HAP-1 (cell line): ENCODE measurements at places on chromosomes 1 and 21.
A peak's percentile ranks its signal among the peaks of the same experiment; 100 is the strongest.

DNA sequence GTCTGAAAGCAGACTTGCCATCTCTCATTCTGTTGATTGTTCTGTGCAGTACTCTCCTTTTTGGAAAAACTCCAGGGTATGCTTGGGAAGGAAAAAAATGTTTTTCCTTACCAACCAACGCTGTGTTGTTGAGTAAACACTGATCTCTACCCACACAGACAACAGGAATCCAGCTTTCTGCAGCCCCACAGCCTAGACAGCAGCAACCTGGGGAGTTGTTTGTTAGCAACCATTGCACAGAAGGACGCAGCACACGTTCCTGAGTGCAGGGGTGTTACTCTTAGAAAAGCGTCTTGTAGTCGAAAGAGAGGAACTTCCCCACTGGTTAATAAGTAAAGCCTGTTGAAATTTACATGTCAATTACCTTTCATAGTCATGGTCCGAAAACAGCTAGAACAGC is 56.6 kb downstream of the SMYD2 start:
- peak; percentile 25 for DNase-seq

DNA sequence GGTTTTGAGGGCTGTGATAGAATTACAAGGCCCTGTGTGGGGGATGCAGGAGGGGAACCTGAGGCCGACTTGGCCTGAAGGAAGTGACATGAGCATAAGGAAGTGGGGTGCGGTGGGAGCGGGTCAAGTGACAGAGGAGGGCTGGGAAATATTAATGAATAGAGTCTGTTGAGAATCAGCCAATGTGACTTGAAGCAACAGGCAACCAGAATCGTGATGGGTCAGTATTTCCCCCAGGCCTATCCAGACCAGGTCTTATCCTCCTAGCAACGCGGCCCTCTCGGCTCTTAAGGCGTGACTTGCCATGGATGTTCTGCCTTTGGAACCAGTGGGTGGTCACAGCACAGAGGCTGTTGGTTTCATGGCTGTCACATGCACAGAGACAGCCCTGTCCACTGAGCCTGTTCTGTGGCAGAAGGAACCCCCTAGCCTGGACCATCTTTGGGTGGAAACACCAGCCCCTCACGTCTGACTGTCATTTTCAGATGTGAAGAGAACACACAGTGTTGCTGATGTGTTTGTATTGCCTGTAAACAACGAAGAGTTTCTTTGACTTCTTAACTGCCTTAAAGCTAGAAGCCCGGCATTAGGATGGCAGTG is 468.8 kb downstream of the CAMTA1 start:
- no peak for DNase-seq

DNA sequence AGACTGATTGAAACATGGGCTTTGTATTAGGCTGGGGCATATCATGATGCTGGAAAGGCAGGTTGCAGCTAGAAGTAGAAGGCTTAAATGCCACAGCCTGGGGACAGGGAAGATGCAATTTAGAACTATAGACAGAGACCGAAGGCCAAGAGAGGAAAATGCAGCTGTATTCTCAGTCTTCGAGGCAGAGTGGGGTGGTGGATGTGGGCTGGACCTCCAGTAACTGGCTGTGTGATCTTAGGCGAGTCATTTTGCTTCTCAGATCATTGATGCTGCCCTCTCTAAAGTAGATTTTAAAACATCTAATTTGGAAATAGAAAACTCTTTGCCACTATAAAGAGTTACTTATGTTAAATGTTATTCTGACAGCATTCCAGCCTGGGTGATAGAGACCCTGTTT is 17.7 kb upstream of the SH2D2A start:
- DNase-seq, result no peak

GRCh38 chr1:239243006-239243405 is 143.4 kb upstream of the CHRM3 start:
- no peak for DNase-seq

- DNase-seq, result no peak
Measured at GRCh38 chr1:210857705-210858104, 276.2 kb downstream of the KCNH1 start.

DNA sequence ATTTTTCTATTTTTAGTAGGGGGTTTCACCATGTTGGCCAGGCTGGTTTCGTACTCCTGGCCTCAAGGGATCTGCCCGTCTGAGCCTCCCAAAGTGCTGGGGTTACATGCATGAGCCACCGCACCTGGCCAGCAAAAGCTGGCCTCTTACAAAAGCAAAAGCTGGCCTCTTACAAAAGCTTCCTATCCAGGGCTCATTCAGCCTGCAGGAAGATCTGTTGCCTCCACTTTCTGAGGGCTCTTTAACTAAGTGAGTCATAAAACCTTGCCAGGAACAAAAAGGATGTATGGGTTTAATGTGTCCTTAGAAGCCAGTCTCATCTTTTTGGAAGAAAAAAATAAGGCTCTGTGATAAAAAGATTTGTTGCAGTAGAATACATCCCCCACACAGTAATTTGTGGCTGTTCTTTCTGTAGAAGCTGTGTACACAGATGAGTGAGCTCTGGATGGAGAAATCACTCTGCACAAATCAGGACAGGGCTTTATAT is 15.0 kb downstream of the HTR1D start:
- no peak for DNase-seq

DNA sequence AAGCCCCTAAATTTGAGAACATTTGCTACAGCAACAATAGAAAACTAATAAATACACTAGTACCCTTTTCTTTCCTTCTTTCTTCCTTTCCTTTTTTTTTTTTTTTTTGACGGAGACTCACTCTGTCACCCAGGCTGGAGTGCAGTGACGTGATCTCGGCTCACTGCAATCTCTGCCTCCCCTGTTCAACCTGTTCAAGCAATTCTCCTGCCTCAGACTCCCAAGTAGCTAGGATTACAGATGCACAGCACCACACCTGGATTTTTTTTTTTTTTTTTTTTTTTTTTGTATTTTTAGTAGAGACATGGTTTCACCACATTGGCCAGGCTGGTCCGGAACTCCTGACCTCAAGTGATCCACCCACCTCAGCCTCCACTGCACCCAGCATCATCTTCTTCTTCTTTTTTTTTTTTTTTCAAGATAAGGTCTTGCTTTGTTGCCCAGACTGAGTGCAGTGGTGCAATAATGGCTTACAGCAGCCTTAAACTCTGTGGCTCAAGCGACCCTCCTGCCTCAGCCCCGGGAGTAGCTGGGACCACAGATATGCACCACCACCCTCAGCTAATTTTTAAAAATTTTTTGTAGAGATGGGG is 19.6 kb upstream of the CBR3 start:
- DNase-seq, result no peak

- no peak for DNase-seq
Measured at GRCh38 chr1:147243841-147244240, 1.4 kb downstream of the CHD1L start.

GRCh38 chr21:33317145-33317544 is 7.6 kb upstream of the IFNAR1 start:
- DNase-seq, result no peak

DNA sequence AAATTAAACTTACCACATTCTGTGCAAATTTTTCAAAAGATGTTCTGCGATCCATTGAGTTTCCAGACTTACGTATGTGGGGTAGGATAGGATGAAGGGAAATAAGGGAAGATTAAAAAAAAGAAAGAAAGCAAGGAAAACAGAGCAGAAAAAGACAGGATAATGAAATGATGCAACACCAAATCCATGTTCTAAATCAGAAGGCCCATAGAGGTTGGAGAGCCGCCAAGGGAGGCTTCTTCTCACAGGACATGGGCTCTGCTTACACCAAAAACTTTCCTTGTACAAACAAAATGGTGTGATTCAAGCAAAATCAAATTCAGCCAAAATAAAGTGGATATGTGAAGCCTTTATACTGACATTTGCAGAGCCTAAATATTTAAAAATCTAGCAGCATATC is 189.5 kb upstream of the GREM2 start:
- no peak for DNase-seq

DNA sequence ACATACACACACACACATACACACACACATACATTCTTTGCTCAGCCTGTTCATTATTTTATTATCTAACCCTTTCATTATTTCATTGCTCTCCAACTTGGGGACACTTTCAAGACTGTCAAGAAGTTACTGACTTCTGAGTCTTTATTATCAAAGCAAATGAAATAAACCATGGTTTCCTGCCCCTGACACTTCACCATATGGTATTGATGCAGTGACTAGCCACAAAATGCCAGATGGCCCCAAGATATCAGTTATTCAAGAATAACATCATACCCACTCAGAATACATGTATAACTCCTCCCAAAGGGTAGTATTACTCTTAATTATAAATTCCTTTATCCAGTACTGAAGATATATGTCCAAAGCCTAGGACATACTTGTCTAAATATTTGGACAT is 197.3 kb downstream of the MRPL39 start:
- no peak for DNase-seq

- no peak for DNase-seq
Measured at GRCh38 chr1:165742194-165742593, 26.5 kb downstream of the TMCO1 start.

DNA sequence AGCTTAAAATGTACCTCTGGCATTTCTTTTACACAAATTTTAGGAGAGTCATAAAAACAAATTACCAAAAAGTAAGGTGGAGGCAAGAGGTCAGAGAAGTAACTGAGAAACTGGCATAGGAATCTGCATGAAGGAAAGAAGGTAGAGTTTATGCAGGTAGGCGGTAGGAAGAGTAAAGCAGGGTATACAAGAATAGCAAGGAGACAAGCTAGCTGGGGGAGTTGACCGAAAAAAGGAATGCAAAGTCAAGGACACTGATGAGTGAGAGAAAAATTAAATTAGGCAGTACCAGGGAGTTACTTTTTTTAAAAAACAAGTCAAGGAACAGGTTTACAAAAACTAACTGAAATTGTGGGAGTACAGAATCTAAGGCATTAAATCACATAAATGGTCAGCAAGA is 56.0 kb downstream of the FOXJ3 start:
- DNase-seq, result no peak

DNA sequence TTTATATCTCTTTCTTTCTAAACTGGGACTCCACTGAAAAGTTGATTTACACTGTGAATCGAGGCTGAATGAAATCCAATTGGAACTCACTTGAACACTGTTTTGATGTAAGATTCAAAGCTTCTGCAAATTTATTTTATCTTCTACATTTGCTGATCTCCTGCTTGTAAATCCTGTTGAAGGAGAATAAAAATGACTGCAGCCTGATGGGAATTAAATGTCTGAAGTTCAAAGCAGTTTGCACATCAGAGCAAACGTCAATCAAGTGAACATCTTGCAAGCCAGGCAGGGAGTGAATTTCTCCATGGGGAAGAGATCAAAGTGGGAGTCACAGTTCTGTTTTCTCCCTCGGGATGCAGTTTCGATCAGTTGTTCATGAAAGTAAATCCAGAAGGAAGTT is 127.2 kb downstream of the CACHD1 start:
- no peak for DNase-seq

- DNase-seq, result peak; percentile 36
Measured at GRCh38 chr1:40711465-40712404, 20.2 kb downstream of the NFYC start.

DNA sequence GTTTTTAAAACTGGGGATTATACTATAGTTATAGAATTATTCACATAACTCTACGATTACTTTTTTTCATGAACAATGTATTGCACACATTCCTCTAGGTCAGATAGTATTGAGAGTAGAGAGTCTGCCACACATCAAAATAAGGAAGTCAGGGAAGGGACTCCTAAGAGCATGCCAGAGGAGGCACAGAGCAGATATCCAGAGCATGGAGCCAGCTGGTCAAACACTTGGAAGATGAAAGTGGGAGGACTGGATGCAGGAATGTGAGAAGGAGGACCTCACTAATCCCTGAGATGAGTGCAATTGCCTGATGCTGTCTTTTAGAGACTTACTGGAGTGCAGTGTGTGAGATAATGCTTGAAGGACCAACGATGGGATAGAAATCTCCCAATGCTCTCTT is 9.6 kb upstream of the RFX5 start:
- no peak for DNase-seq

- DNase-seq, result peak; percentile 75
Measured at GRCh38 chr1:146012703-146013558, 8.6 kb downstream of the HJV start.

DNA sequence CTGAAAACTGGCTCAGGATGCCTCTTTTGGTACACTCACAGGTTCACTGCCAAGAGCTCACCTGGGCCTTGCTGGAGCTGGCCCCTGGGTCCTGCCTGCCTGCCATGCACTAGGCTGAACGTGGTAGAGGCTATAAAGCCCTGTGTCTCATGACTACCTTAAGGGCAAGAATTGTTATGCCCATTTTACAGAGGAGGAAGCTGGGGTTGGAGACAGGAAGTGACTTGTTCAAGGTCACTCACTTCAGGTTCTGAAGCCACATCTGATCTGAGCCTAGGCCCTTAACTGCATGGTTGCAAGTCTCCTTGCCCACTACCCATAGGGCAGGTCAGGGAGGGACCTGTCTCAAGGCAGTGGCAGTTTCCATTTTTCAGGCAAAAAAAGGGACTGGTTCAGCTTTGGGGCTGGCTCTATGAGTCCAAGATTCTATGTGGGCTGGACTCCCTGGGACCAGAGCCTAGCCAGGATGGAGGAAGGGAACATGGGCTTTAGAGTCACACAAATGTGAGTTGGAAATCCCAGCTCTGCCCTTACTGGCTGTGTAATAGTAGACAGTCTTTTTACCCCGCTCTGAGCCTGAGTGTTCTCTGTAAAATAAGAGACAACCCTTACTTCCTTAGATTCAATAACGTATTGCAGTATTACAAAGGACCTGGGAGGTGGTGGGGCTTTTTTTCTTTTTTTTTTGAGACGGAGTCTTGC is 7.8 kb downstream of the STK40 start:
- no peak for DNase-seq

DNA sequence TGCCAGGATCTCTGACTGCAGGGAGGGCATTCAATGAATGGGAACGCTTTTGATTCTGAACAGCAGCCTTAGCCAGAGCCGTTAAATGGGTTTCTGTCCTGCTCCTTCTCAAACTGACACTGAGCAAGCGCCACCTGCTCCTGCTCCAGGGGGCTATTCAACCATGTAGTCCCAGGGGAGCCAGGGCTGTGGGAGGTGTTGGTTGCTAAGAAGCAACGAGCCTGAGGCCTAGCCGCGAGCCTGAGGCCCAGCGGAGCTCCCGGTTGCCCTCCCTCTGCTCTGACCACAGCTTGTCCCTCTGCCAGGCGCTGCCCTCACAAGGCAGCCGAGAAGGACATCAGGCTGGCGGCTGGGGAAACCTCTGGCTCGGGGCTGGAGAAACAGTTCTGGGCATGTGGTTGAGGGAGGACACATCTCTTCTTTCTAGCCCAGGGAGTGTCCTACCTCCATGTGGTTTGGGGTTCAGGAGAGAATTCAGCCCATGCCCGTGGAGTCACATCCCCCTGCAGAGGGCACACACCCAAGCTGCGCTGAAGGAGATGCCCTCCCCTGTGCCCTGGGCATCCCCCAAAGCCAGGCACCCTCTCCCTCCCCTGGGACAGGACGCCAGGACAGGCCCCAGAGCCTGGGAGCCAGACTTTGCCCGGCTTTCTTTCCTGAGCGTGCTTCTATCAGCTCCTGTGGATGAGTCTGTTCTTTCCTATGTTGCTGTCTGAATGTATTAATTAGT is 18.0 kb downstream of the PCP4 start:
- DNase-seq, result no peak

GRCh38 chr21:14826630-14827029 is 238.2 kb downstream of the NRIP1 start:
- DNase-seq, result no peak
